ENCODE measurements at places on chromosomes 12 and 14.

DNA sequence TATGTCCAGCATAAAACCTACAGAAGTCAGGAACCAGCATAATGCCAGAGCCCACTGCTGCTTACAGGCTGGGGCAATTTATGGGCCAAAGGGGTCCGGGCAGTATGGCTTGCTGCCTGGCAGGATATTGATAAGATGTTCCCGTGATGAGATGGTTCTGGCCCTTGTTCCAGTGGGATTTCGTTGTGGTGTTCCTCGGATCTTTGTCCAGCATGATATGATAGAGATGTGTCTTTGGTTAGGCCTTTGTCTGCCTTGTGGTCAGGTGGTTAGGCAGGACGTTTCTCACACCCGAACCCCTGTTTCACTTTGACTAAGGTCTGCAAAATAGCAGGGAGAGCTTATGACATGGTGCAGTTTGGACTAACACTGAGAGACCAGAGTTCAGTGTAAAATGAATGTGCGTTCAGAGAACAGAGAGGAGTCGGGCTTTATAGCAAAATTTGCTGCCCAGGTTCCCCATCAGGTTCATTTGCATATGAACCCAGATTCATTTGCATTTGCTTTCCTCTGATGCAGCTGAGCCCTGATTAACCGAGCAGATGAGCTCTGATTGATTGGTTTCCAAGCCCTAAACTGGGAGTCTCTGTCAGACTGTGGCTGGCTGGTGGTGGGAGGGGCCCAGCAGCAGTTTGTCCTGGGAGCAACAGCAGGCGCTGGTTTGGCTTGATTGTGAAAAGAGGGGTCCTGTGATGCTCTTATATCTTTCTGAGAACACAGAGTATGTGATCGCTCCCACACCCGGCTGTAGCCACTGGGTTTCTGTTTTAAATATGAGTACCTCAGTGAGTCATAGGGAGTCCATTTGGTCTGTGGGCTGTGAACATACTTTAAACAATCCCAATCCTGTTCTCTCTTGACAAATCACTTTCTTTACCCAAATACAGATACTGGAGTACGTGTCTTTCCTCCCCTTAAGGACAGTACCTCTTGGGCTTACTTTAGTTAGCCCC is 156.3 kb upstream of the PZP start:
- peak; percentile 9 for DNase-seq

GRCh38 chr12:28415755-28416154 is 225.5 kb downstream of the CCDC91 start:
- no peak for DNase-seq

DNA sequence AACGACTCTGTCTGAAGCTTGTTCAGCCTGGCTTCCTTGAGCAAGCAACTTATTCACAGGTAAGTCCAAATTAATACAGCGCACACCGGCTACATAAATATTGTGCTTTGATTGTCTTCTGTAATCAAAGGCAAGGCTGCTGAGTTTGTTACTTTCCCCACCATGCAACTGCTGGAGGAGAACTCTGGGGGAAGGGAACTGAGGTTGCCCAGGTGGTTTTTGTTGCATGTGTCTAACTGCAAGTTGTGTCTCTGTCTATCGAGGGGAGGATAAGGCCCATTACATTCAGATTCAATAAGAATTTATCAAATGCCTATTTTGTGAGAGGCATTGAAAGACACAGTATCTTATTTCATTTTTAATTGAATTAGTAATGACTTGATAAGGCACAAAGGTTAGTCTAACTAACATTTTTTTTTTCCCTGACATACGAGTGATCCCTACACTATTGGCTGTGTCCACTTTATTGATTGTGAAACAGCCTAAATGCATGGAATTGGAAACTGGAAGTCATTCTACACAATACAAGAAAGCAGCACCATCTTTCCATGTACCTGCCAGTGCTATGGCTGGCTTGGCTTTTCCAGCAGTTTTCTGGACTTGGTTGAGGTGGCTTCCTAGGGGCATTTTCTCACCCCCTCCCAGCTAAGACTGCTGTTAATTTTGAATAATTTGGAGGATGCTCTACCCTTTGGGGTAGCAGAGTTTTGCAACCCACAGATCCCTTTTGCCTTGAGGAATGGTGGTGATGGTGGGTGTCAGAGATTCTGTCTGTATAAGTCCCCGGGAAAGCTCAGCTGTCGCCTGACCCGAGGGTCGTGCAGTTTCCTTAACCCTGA is 951 bp upstream of the CHST11 start:
- no peak for DNase-seq

DNA sequence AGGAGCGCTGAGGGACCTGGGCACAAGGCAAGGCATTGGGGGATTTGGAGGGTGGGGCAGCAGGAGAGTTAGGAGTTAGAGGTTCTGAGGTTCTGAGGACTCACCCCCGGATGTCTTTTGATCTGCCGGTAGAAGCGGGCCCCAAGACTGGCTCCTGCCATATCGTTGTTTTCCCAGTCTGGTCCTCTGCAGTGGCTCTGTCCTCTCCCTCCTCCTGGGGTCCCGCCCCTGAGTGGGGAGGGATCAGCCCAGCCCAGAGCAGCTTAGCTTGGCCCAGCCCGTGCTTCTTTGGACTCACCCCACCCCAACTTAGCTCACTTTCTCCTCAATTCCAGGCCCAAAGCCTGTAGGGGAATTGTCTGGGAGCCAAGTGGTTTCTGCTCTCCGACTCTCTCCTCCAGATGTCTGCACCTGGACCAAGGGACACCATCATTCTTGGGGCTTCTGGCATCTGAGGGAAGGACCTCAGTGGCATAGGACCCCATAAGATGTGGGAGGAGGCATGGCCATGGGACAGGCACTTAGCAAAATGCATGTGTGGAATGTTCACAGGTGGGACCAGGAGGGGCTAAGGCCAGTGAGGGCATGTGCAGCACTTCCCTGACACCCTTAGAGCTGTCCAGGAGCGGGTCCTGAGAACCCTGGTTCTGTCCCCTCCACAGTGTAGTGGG is 7.5 kb downstream of the SHMT2 start:
- DNase-seq: no peak

- no peak for DNase-seq
These were observed 10.4 kb upstream of the ITPK1 start for GRCh38 chr14:93126111-93126510.

DNA sequence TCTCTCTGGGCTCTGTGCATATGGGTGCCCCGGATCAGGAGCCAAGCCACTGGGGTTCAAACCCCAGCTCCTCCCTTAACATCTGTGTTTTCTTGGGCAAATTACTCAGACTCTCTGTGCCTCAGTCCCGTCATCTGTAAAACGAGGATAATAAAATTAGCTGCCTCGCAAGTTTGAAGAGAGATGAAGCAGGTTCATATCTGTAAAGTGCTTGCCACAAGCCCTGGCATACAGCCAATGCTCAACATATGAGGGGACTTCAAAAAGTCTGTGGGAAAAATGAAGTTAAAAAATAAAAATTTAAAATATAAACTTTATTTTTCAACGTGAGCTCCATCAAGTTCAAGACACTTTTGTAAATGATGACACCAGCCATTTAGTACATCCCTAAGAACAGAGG is 276.7 kb downstream of the FOXN3 start:
- DNase-seq: no peak

GRCh38 chr12:93173178-93173957 is 204.4 kb upstream of the NUDT4 start:
- no peak for DNase-seq

GRCh38 chr12:62256408-62257096 is 3.7 kb upstream of the USP15 start:
- DNase-seq: no peak

DNA sequence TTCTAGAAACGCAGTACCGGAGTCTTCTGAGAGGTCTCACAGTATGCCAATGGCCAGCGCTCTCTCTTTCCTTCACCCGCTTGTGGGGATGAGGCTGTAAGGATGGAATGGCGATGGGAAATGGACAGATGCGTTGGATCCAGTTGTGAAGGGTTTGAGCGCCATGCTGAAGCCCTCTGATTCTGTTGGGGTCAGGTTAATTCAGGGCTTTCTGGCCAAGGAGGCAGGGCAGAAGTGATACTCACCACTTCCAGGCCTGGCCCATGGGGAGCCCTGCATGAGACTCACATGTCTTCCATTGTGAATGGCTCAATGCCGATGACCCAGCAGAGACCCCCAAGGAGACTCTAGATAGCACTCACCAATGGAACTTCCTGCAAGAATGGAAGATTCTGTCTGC is 114.3 kb downstream of the BCL11B start:
- DNase-seq: no peak

GRCh38 chr14:97924922-97925613 is 1127.9 kb downstream of the VRK1 start:
- no peak for DNase-seq

DNA sequence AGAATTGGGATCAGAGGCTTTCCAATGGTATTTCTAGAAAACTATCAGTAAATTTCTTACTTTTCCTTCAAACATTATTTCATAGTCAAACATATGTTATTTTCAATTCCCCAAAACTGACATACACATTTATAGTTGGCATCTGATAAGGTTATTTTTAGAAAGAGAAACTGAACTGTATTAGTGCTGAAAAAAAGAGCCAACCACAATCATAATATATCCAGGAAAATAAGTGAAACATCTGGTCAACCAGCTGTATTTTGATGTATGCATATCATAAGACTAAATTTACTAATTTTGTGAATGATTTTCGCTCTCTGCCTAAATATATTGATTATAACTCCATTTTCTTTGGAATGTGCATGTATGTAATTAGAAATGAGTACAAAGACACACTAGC is 554.2 kb downstream of the FLRT2 start:
- DNase-seq: no peak

DNA sequence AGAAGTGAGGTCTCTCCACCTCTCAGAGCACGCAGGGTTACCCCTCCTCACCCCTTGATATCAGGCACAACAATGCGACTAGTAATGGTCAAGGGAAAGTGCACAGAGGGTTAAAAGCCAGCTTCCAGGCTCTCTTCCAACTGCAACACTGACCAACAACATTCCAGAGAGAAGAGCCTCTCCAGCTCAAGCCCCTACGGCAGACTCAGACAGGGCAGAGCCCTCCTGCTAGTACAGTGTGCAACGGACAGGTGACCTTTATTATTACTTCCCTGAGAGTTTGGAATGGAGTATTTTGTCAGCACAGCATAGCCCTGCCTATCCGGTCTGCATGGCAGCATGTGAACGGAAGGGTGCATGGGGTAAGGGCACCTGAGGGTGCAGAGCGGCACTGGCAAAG is 73.0 kb downstream of the PTPN21 start:
- no peak for DNase-seq

- DNase-seq: no peak
These were observed 26.1 kb upstream of the CIPC start for GRCh38 chr14:77071938-77072388.

GRCh38 chr12:28313631-28314030 is 123.4 kb downstream of the CCDC91 start:
- no peak for DNase-seq

GRCh38 chr12:80422550-80422949 is 21.5 kb upstream of the PTPRQ start:
- no peak for DNase-seq

DNA sequence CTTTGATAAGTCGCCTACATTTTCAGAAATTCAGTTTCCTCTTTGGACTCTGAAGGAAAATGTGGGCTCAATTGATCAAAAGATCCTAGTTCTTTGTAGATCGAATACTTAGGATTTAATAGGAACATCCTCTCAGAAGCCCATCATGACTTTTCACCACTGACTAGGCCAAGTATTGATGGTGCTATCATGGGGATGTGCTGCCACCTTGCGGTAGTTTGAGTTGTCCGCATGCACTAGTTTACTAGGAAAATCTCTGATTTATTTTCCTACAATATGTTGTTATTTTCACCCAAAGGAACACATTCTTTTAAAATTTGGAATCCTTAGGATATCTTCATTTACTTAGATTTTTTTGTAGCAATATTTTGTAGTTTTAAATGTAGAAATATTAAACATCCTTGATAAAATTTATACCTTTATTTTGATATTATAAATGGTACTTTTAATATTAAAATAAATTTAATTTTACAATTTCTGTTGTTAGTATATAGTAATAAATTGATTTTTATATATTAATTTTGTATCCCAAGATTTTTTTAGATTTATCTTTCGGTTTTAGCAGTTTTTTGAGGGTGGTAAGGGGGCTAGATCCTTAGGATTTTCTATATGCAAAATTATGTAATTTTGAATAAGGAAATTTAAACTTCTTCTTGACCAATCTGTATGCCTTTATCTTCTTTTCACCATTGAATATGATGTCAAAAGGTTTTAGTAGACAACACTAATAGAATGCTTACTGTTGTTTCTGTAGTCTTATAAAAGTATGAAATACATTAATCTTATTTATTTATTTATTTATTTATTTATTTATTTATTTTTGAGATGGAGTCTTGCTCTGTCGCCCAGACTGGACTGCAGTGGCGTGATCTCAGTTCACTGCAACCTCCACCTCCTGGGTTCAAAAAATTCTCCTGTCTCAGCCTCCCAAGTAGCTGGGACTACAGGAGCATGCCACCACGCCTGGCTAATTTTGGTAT is 52.9 kb upstream of the OR9K2 start:
- peak; percentile 74 for DNase-seq

GRCh38 chr12:116385486-116386217 is 108.2 kb upstream of the MED13L start:
- DNase-seq: no peak

DNA sequence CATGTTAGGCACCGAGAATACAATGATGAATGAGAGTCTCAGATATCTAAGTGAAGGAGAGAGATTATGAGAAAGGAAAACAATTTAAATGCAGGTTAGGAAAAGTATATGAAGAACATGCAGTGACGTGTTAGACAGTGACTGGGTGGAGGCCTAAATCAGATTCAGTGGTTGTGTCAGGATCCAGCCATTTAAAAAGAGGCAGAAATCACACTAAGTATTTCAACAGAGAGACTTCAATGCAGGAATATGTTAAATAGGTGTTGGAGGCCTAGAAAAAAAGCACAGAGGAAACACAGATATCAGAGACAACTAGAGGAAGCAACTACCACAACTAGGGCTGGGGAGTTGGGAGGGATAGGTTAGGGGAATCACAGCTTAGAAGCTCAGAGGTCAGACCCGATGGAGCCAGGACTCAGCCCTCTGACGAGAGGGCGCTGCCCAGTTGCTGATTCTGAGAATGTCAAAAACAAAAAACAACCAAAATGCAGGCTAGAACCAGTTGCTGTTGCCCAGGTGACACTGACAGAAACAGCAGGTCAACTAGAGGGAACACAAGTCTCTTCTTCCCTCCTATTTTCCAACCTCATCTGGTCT is 3.0 kb upstream of the GARIN2 start:
- no peak for DNase-seq

DNA sequence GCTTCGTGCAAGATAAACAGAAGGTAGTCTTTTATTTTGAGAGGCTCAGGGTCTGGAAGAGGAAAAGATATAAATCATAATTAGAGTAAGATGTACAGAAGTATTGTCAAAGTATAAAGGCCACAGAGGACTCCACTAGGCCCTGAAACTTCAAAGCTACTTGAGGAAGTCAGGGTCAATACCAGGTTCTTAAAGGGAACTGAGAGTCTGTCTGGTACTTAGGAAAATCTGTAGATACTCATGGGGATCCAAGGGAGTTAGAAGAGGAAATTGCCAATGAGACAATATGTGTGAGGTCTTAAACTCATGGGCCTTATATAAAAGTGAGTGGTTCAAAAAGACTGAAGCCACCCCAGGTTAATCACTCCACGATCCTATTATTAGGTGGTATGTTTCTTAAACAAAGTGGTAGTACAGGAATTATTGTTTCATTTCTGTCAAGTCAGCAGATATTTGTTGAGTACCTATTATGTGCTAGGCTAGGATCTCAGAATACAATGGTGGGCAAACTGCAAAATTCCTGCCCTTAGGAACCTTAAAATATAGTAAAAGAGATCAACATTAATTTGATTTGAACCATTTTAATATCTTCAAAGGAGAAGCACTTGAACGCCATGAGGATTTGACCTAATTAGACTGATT is 314.6 kb downstream of the ADAMTS20 start:
- no peak for DNase-seq
